CD4-positive, alpha-beta T cell treated with Interferon alpha-2 for 1 hour (primary cell): ENCODE measurements at places on chromosomes 3 and 15.

- DNase-seq = peak; percentile 21
Observed at GRCh38 chr15:68833700-68834331, 13.1 kb upstream of the ANP32A start.

GRCh38 chr3:140288595-140288994 lies 353.6 kb downstream of the CLSTN2 start:
- DNase-seq = no peak

DNA sequence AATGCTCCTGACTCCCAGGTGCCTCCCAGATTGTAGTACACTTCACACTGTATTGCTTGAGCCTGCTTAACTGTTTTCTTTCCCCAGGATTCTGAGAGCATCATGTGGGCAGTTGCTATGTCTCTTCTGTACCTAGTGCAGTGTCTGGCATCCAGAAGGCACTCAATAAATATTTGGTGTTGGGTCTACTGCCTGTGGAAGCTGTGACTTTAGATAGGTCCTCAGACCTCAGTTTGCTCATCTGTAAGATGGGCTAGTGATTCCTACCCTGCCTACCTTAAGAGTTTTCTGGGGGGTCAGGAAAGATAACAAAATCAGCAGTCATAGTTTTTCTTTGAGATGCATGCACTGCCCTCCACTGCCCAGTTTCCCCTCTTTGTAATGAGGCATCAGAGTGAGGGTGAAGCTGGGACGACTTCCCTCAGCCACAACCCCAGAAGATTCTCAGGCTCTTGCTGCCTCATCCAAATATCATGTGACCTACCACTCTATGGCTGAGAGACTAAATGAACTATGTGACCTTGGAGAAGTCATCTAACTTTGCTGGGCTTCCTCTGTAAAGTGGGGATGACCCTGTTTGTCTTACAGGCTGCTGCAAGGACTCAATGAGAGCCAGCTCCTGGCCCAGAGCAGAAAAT lies 50.4 kb downstream of the ATP2B2 start:
- DNase-seq = no peak

GRCh38 chr3:59502806-59503205 lies 453.0 kb upstream of the CFAP20DC start:
- no peak for DNase-seq

DNA sequence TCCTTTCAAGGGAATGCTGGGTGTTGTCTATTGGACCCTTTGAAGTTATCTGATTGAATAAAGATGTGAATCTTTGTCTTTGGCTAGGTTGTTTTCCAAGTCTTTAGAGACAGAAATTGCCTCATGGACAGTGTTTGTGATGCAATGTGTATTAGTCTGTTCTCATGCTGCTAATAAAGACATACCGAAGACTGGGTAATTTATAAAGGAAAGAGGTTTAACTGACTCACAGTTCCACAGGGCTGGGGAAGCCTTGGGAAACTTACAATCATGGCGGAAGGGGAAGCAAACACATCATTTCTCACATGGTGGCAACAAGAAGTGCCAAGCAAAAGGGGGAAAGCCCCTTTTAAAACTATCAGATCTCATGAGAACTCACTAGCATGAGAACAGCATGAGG lies 88.8 kb upstream of the PLXND1 start:
- DNase-seq = no peak

DNA sequence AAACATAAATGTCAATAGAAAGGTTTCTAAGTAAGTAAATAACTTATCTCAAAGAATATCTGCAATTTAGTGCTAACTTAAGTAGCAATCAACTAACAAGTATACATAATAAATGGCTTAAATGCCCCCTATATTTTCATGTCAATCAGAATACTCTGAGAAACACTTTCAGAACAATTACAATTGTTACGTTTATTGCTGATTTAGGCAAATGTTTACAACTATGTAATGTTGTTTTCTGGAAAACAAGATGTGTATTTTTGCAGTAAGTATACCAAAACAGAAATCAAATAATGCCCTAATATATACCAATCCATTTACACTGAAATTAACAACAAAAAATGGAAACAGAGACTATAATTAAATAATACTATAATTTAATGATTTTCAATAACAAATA lies 13.2 kb downstream of the TUBGCP5 start:
- DNase-seq = no peak

GRCh38 chr15:72237029-72237852 lies 6.3 kb upstream of the PKM start:
- peak; percentile 64 for DNase-seq

DNA sequence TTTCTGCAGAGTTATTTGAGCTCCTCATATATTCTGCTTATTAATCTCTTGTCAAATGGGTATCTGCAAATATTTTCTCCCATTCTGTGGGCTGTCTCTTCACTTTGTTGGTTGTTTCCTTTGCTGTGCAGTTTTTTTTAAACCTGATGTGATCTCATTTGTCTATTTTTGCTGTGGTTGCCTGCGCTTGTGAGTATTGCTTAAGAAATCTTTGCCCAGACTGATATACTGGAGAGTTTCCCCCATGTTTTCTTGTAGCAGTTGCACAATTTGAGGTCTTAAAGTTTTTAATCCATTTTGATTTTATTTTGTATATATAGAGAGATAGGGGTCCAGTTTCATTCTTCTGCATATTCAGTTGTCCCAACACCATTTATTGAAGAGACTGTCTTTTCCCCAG lies 102.3 kb downstream of the POLQ start:
- DNase-seq = no peak

- DNase-seq = no peak
Observed at GRCh38 chr15:81257435-81257834, 60.8 kb downstream of the IL16 start.

DNA sequence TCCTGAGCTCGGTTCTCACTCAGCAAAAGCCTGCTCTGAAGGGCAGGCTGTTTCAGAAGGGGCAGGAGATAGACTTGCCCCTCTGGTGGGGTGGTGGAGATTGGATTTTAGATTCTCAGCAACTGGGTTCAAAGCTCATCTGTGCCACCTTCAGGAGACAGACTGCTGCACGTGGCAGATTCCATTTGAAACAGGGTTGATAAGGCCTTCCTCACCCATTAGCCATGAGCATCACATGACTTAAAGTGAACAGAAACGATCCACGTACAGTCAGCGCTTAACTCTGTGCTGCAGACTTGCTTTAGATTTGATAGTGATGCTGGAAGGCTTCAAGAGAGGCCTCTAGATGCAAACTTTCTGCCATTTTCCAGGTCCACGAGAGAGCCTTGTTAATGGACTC lies 35.0 kb upstream of the MGLL start:
- DNase-seq = no peak

DNA sequence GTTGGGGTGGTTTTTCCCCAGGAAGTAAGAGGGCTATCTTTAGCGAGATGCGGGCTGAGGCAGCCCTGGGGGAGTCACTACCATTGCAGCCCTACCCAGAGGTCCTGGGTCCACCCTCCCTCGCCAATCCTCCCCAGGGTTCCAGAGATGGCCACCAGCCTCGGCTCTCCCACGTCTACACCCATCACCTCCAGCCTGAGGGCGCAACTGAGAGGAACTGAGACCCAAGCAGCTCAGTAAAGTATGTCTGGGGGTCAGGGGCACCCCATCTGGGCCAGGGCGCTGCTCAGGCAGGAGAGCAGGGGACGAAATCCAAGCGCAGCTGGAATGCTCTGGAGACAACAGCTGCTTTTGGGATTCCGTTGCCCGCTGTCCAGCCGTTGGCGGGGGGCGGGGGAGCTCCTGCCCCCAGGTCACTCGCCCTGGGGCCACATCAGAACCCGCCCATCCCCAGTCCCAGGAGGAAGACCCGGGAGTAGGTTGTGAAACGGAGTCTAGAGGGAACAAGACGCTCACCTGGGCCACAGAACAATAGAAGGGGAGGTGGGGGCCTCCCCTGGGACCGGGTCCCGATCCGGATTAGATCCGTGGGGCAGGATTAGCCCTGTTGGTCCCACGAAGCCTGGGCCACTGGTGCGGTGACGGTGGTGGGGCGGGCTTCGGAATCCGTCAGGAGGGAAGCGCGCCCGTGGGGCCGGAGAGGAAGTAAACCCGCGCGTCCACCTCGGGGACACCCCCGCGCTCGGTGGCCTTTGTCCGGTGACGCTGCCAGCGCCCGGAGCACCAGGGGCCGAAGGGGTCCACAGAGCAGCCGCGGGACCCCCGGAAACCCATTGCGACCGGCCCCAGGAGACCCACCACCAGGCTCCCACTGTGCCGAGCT lies 1.4 kb upstream of the NDUFAF3 start:
- peak; percentile 39 for DNase-seq

- no peak for DNase-seq
Observed at GRCh38 chr3:52121464-52121805, 32.8 kb downstream of the POC1A start.

DNA sequence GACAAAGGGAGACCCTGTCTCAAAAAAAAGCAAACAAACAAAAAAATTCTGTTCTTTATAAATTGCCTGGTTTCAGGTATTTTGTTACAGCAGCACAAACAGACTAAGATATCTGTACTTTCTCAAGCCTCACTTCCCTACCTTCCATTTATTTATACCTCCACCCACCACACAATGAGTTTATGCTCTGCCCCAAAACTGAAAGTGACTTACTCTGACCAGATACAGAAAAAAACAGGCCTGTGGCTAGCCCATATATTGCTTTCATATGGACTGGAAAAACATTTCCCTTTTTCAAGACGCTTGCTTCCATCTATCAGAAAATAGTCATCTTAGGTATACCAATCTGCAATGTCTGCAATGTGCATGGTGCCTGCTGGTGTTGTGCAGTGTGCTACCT lies 8.7 kb upstream of the GPD1L start:
- DNase-seq = no peak

- no peak for DNase-seq
Observed at GRCh38 chr3:82643948-82644347, 882.5 kb upstream of the GBE1 start.

GRCh38 chr3:52333869-52334557 lies 17.9 kb downstream of the DNAH1 start:
- DNase-seq = no peak

GRCh38 chr3:100630664-100631063 lies 21.3 kb downstream of the ADGRG7 start:
- no peak for DNase-seq

DNA sequence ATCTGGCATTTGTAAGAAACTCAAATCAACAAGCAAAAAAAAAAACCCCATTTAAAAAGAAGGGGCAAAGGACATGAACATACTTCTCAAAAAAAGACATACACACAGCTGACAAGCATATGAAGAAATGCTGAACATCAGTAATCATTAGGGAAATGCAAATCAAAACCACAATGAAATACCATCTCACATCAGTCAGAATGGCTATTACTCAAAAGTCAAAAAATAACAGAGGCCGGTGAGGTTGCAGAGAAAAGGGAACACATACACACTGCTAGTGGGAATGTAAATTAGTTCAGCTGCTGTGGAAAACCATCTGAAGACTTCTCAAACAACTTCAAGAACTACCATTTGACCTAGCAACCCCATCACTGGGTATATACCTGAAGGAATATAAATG lies 199.4 kb upstream of the THBS1 start:
- DNase-seq = no peak

DNA sequence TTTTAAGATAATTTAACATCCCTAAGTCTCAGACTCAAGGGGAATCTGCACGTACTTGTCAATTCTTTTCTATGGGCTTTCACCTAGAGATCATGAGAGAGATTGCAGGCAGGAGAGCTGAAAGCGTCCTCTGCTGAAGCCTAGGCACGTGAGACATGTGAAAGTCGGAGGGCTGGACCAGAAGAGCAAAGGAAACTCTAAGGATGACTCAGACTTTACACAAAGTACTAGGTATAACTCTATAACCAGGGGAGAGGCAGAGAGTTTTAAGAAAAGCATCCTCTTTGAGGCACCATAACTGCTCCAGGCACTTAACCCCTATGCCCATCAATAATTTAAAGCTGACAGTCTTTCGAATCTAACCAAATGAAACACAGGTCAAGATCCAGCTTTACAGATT lies 436.6 kb downstream of the VGLL3 start:
- DNase-seq = no peak

DNA sequence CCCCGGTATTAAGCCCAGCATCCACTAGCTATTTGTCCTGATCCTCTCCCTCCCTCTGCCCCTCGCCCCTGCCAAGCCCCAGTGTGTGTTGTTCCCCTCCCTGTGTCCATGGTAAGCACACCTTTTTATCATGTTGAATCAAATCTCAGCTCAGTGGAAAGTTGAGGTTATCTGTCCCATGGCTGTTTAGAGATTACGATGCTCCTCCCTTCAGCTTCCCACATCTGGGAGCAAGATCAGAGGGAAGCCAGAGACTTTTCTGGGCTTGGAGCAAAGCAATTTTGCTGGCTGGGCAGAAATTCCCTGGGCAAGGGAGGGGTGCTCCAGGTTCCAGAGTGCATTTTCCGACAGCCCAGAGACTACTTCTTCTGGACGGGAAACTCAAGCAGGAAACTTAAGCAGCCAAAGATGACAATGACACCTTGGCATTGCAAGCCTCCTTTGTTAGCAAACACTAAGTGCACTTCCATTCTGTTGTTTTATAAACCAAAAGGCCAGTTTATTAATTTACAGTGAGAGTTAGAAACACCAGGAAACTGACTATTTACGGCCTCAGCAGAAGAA lies 104.5 kb downstream of the MESD start:
- DNase-seq = no peak

- no peak for DNase-seq
Observed at GRCh38 chr15:75517233-75517632, 61.9 kb downstream of the PTPN9 start.

GRCh38 chr3:134374105-134374790 lies at the start of gene AMOTL2:
TSS of gene AMOTL2 (minus strand) at chr3:134374447. CDS start at chr3:134371433, 3,014 bp downstream.
- DNase-seq = peak; percentile 31

- peak; percentile 85 for DNase-seq
Observed at GRCh38 chr3:50260027-50260941, 8.7 kb upstream of the SEMA3B start.

DNA sequence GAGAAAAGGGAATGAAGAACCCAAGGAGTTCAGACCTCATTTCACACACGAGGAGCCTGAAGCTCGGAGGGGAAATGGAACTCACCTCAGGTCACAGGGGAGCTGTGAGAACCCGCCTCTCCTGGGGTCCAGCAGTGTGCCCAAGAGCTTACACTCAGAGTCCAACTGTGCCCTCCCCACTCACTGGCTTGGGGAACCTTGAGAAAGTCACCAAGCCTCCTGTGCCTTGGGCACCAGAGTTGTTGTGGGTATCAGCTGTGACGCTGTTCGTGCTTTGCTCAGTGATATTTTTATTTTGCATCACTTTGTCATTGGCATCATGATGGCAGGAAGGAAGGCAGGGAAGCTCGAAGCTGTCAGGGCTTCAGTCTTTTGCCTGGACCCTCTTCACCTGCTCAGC lies 83.4 kb downstream of the TLE3 start:
- DNase-seq = no peak
